Lung (tissue), 17 donors: ENCODE measurements at places on chromosomes 2 and 18. TPM values are rescaled to one million over a fixed set of nuclear protein-coding genes. Genes with fewer than 3 reads are reported as not detected.
A peak's percentile ranks its signal among the peaks of the same experiment; 100 is the strongest.

DNA sequence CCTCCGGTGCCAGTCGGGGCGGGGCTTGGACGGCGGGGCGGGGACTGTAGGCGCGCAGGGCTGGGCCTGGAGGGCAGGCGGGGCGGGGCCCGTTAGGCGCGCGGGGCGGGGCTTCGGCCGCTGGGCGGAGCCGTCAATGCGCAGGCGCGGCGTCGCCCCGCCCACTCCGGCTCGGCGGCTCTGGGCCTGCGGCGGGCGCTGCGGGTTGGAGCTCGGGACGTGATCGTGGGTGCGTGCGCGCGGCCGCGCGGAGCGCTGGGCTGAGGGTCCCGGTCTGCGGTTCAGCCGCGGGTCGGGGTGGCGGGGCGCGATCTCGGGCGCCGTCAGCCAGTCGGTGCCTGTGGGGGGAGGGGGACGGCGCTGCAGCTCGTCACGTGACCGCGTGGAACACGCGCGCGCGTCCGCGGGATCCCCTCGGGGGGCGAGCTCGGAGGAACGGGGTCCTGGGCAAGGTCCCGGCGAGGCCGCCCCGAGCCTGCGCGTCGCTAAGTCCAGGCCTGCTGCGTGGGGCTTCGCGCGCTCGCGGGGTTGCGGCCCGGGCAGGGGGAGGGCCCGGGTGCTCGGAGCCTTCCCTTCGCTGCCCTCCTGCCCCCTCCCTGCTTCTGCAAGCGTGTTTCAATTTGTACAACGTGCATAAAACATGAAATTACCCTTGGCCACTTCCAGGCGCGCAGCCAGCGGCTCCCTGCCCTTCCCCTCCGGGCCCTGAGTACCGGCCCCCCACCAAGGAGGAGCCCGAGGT lies at the start of gene D2HGDH:
Gene D2HGDH, plus strand, starts transcription at position 164 of the 742 bp plus-strand sequence. CDS start 595 bp downstream, outside the sequence.
- no peaks in the 10 kb centered on the region for H3K27me3 ChIP-seq
- peak; percentile 90 for DNase-seq
- H3K36me3 ChIP-seq, result no peaks in the 10 kb centered on the region
- peak within 1 kb of the TSS; percentile 92 for H3K4me3 ChIP-seq

The TMEM247 gene
- total RNA-seq, result not detected

DNA sequence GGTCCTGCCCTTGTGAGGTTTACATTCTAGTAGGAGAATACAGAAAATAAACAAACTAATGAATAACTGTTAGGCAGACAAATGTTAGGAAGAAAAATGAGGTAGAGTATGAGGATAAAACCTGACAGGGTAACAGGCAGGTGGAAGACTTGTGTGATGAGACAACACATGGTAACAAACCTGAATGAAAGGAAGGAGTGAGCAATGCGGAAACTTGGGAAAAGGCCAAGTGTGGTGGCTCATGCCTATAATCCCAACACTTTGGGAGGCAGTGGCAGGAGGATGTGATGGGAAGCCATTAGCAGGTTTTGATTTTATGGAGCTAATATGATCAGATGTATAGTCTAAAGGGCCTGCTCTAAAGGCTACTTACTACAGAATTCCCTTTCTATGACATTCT lies 74.2 kb downstream of the INO80D start:
- H3K4me3 ChIP-seq, result no peak overlapping the region
- no peak for DNase-seq
- peaks cover 28% of the 10 kb centered on the region for H3K36me3 ChIP-seq
- H3K4me1 ChIP-seq, result no peaks in the 10 kb centered on the region

DNA sequence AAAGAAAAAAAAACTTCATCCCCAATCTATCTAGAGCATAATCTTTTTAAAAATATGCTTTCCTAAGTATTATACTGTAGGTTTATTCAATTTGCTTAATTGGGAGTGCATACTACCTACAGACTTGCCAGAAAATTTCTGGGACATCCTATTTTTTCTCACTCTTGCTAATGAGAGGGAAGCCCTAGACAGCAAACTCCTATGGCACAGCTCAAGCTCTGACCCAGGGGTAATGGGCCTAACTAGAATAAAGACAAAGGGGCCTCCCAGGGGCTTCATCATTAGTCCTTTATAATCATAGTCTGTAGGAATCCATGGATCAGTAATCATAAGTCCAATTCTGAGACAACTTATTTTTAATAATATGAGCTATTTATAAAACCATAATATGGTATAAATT lies 142.6 kb upstream of the ITGA4 start:
- H3K27me3 ChIP-seq, result no peaks in the 10 kb centered on the region
- no peaks in the 10 kb centered on the region for H3K36me3 ChIP-seq
- H3K4me3 ChIP-seq, result no peak overlapping the region
- no peaks in the 10 kb centered on the region for H3K4me1 ChIP-seq

DNA sequence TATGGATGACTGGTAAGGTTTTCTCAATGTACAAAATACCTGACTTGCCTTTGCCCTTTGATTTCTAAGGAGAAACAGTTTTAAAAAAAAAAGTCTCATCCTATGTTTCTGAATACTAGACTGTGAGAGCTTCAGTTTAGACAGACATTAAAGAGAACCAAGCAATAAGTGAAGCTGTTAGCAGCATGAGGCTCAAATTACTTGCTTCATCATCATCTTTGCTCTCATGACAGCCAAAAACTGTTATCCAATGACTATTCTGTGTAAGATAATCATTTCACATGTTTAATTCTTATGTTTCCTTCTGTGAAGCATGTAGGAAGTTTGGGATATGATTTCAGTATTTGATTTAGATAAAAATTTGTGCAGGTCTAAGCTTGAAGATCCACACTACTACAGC lies 129.2 kb downstream of the COMMD1 start:
- H3K27me3 ChIP-seq, result no peaks in the 10 kb centered on the region
- H3K4me1 ChIP-seq, result no peaks in the 10 kb centered on the region
- H3K36me3 ChIP-seq, result no peaks in the 10 kb centered on the region
- no peak overlapping the region for H3K27ac ChIP-seq

The CNTNAP5 gene
- total RNA-seq, result 0.03 TPM

DNA sequence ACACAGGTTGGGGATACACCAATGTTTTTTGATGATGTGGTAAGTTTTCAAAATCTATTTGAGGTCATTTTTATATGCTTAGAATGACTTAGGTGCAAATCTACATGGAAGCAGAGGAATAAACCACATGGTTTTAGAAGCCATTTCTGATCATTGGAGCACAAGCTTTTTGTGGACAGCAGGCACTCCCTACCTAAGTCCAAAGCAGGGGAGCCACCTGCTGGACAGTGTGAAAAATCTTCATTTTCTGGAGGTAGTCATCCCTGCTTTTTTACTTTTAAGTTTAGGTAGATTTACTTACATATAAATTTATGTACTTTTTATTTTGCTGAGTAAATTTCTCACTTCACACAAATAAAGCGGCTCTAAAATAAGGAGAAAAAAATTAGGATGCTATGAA lies 323.2 kb downstream of the PLCL1 start:
- H3K4me3 ChIP-seq, result no peak overlapping the region
- H3K36me3 ChIP-seq, result peaks cover 5% of the 10 kb centered on the region
- H3K4me1 ChIP-seq, result no peaks in the 10 kb centered on the region

The PLB1 gene
- 5.3 TPM for total RNA-seq

The KCNG2 gene
- 1.7 TPM for total RNA-seq
